ENCODE measurements at places on chromosomes 7 and 10. TPM values are rescaled to one million over a fixed set of nuclear protein-coding genes. Genes with fewer than 3 reads are reported as not detected.

DNA sequence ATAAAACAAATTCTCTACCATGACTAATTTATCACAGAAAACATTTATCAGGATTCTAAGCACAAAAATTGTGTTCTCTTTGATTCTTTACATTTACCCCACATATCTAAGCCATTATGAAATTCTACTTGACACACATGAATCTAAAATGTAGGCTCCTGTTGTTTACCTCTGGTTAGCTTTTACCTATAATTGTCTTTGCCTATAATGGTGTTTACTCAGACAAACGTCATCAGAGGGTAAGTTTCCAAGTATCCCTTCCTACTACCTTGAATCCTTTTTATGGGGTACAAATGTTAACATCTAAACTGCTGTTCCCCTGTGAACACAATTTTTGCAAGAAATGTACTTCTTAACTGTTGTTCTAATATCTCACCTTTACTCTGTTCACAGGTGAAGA, 63.5 kb downstream of the MINDY3 start:
- no peak for DNase-seq

DNA sequence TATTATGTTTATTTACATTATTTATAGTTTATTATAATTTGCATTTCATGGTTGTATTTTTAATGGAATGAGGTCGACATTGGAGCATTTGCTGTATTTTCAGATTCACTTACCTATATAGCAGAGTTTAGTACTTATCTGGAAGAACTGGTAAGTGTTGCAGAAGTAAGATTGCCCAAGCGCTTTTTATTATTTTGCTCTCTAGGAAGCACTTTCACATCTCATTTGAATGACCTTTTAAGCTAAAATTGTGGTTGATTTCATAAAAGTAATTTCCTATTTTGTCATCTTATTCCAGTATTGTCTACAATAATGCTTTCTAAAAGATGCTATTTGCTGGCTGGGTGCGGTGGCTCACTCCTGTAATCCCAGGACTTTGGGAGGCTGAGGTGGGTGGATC, 28.6 kb downstream of the SEC61A2 start:
- DNase-seq: no peak

- DNase-seq: no peak
These were observed 22.6 kb upstream of the AKR1C3 start for GRCh38 chr10:5071411-5072198.

DNA sequence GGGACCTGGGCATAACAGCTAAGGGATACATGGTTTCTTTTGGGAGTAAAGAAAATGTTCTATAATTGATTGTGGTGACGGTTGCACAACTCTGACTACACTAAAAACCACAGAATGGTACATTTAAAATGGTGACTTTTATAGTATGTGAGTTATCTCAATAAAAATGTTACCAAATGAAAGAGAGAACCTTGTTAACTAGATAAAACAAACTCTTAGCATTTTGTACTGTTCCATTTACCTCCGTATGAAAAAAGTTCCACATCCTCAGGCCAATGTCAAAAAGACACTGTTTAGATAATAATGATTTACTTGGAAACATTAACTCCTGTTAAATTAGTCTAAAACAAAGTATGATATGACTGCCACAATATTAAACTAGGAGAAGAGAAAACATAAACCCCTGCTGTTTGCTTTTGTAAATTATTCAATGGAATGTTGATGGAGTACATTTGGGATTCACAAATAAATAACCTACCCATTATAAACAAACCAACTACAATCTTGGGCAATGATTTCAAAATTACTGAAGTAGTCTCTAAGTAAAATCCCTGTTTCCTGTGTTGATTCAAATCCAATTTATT, 60.7 kb downstream of the SMURF1 start:
- DNase-seq: no peak

- DNase-seq: no peak
These were observed 473 bp upstream of the ZNF32 start for GRCh38 chr10:43649185-43649523.

GRCh38 chr10:86349940-86350630, 16.5 kb downstream of the GRID1 start:
- DNase-seq: no peak

DNA sequence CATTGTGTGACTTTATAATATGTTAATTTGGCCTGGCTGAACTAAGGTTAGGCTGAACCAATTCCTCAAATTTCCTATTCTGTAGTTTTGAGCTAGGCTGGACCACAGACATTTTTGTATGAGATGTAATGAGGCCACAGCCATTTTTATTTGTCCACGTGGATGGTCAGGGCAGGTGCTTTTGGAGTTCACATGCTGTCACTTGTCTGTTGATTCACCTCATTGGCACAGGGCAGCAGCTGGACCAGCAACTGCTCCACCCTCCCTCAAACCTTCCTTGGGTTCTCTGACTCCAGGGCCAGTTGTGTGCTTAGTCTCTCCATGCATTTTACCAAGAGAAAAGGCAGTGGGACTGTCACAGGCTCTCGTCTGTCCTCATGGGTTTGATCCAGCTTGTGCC, 76.1 kb upstream of the NPS start:
- DNase-seq: no peak

DNA sequence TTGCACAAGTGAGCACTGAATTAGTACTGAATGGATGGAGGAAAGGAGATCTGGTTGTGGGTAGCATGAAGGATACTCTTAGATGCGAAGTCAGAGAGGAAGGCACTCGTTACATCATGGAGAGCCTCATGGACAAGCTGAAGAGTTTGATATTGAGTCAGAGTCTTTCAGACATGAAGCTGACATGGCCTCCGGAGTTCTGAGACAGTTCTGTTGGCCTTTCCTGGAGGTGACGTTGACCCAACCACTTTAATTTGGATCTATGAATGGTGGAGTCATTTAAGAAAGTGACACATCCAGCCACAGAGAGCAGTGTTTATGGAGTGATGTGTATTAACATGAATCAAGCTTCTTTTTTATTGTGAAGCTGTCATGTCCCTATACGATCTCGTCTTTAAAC, 286.3 kb upstream of the CDC14C start:
- no peak for DNase-seq

GRCh38 chr10:127612-128432, 7.4 kb upstream of the ZMYND11 start:
- DNase-seq: no peak

DNA sequence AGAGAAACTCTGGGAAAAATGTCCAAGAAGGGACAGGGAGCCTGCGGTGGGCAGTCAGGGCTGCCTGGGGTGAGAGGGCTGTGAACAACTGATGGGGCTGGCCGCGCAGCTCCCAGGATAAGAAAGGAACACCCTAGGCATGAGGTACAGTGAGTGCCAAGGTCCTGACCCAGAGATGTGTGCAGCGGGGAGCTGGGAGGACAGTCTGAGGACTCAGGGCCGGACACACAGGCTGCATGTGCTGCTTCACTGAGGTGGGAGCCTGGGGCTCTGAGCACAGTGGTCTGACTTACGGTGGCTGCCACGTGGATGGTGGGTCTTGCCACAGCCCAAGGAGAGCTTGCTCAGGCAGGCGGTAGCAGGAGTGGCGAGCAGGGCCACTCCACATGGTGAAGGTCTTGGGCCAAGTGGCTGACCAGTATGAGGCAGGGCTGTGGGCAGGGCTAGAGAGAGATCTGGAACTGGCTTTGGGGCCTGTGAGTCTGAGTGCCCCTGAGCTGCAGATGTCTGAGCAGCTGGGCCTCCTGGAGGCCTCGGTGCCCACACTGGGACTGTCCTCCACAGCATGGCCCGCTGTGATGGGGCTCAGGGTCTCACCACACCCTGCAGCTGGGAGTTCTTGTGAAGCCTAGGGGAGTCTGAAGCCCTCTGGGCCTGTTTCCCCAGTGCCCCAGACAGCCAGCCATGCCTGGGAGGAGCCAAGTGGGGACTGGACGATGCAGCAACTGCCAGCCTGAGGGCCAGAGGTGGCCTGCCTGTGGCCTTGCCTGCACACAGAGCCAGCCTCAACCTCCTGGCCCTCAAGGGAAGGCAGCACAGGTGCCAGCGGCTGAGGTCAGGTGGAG, 60.3 kb downstream of the RASGEF1A start:
- DNase-seq: no peak

- no peak for DNase-seq
These were observed 13.4 kb upstream of the NT5C3A start for GRCh38 chr7:33075818-33076518.

GRCh38 chr10:87915406-87915805, 52.0 kb downstream of the PTEN start:
- DNase-seq: no peak

DNA sequence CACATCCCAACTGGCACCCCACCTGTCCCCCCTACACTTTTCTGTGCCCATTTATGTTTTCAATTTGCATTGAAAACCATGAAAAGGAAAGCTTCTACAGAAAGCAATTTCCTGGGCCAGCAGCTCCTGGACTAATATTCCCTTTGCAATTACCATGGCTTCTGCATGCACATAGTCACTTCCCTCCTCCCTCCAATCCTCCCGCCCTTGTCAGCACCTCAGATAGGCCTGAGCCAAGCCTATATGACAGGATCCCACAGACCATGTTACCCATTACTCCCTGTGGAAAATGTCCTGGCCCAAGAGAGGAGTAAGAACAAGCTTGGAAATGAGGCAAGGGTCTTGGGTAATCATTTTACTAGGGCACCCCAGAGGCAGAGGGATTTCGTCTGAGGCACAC, 38.1 kb downstream of the FBXW4 start:
- no peak for DNase-seq

DNA sequence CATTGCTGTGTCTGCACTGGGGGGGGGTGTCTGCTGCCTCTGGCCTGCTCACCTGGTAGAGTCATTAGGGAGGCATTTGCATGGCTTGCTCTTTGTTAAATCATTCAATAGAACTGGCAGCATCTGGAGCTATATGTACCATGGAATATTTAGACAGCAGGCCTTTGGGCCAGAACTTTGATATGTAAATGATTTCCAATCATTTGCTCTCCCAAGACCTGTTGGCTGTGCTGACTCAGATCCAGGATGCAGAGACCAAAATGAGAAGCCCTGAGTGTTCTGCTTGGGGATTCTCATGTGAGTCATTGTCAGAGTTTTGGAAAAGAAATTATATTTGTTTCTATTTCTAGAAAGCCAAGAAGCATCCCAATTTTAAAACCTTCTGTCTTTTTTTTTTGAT, 257.6 kb upstream of the IGFBP3 start:
- DNase-seq: peak; percentile 36

DNA sequence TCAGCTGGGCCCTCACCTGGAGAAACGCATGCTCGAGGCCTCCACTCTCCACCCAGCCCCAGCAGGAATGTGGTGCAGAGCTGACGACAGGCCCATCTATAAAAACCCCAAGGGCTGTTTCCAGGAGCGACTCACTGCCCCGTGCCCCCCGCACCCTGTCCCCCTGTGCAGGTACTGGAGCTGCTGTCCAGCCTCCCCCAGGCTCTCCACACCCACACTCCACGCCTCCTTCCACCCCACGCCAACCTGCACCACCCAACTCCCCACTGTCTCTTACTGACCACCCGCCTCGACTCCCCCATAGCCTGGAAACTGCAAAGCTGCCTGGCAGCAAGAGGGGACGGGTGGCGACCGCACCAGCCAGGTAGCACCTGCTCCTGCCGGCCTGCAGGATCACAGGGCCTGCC, 43.3 kb downstream of the DIP2C start:
- DNase-seq: no peak

DNA sequence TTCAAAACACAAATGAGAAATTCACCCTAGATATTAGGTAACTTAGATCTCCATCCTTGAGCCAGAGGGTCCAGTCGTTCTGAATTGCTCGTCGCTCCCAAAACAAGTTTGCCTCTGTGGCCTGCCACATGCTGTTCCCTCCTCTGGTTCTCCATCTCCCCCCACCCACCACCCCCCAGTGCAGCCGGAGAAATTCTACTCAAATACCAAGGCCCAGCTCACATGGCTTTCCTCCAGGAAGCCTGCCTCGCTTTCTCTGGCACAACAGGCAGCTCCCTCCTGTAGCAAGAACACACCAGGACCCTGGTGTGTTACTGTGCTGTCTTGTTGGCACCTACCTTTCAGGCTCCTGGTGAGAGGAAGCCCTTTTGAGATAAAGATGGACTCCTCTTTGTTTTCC, 52.7 kb upstream of the C10orf90 start:
- no peak for DNase-seq

DNA sequence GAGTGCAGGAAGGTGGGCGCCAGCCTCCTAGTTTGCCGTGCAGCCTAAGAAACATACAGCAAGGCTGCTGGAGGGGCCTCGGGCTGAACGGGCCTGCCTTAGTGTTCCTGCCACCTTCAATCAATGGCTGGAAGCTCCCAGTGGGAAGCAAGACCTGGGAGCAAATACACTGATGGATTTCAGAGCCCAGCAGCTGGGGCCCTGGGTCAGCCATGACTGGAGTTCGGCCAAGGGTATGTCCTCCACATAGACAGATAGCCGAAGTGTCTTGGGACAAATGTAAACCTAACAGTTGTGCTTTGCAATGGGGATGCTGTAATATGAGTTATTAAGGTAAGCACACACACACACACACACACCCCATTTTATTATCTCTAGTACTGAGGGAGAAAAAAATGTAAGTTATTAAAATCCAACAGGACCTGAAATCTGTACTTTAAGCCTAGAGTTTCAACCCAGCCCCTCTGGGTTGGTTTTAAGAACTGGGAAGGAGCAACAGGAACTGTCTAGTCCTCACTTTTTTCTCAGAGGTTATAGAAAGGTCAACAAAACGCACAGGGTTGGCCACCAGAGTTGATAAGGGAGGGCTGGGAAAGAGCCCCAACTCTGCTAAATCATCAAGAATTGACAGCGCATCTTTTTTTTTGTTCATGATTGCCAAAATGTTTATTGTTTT, 50.0 kb upstream of the CELF2 start:
- no peak for DNase-seq

DNA sequence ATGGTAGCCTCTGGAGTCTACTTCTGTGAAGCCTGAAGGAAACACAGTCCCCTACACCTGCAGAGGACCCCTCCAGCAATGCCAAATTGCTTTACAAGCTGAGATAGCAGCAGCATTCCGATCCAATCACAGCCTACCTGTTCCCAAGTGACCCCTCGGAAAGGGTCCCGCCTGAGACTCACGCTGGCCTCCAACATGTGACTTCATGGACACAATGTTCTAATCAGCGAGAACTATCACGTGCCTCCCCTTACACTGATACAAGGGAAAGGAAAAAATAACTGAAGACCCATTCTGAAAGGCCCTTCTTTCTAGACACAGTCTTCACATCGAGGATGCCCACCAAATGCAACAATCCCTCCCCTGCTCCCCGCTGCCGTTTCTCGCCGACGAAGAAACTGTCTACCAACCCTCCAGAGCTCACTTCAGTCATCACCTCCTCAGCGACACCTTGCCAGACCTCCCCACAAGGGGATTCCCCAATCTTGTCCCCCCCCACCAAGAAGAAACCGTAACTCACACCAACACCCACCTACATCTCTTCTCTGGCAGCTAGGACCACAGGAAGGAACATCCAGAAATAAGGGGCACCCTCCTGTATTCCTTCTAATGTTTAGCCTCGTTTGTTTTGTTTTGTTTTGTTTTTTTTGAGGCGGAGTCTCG, 1.8 kb downstream of the SNX8 start:
- no peak for DNase-seq

GRCh38 chr10:31508234-31508633, 189.2 kb downstream of the ZEB1 start:
- no peak for DNase-seq

The CALHM2 gene
- 2.1 TPM for total RNA-seq

The PPP1R17 gene
- not detected for total RNA-seq

The LIPJ gene
- total RNA-seq: not detected

The EN2 gene
- 3.4 TPM for total RNA-seq

The HYAL4 gene
- not detected for total RNA-seq

The PRKG1 gene
- 10.8 TPM for total RNA-seq

The TRIM50 gene
- not detected for total RNA-seq

The WEE2 gene
- total RNA-seq: not detected

The GRID1 gene
- total RNA-seq: 0.11 TPM

The PDZD7 gene
- 1.9 TPM for total RNA-seq

The FOXP2 gene
- 25.0 TPM for total RNA-seq

The PHYHIPL gene
- total RNA-seq: not detected

The CPA1 gene
- not detected for total RNA-seq

The HOXA10 gene
- not detected for total RNA-seq

The ZNF425 gene
- total RNA-seq: 5.9 TPM
